ENCODE measurements at places on chromosomes 6 and 20. TPM values are rescaled to one million over a fixed set of nuclear protein-coding genes. Genes with fewer than 3 reads are reported as not detected.

The ADGRF5 gene
- total RNA-seq, result 0.37 TPM

The PRDM13 gene
- not detected for total RNA-seq

The BLOC1S5 gene
- total RNA-seq, result 9.2 TPM

The SYCP2 gene
- 0.37 TPM for total RNA-seq

The SPACA1 gene
- not detected for total RNA-seq

The SLC22A7 gene
- not detected for total RNA-seq

Data from subcutaneous preadipocyte (primary cell).